Hepatocyte (in vitro differentiated cells): ENCODE measurements at places on chromosomes 11 and 22.
A peak's percentile ranks its signal among the peaks of the same experiment; 100 is the strongest.

DNA sequence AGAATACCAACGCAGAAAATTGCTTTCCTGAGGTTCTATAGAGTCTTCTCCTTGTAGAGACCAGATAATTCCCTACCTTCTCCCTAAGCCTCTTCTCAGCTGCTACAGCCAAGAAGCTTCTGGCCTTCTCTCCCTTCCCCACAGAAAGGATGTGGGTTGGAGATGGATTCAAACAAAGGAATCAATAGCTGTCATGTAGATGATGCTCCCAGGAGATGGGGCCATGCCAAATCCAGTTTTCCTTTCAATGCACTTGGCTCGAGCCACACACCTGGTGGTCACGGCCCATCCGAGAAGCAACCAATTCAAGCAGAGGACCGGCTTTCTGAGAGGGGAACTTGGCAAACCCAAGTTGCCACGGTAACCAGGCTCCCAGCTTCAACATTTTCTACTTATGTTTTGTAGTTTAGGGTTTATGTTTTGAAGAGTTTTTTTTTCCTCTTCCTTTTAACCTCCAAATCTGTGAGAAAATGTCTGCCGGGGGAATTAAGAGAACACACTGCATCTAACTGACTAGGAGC, 31.3 kb upstream of the OPCML start:
- H3K4me1 ChIP-seq = no peaks in the 10 kb centered on the region
- H3K4me3 ChIP-seq = no peak overlapping the region
- peaks cover 7% of the 10 kb centered on the region for H3K27me3 ChIP-seq
- H3K36me3 ChIP-seq = no peaks in the 10 kb centered on the region
- no peak overlapping the region for H3K27ac ChIP-seq
- no peak for DNase-seq

- H3K27ac ChIP-seq = peak within 1 kb of the TSS; percentile 60
- DNase-seq = peak; percentile 60
- no peak within 1 kb of the TSS for H3K4me3 ChIP-seq
- H3K27me3 ChIP-seq = no peaks in the 10 kb centered on the region
- no peaks in the 10 kb centered on the region for H3K36me3 ChIP-seq
- H3K4me1 ChIP-seq = peaks cover 6% of the 10 kb centered on the region
These were observed at the start of gene LRRN4CL for GRCh38 chr11:62689421-62690183. Gene LRRN4CL, minus strand, starts transcription at chr11:62689530. Its CDS starts 1,022 bp downstream, at chr11:62688508.

GRCh38 chr22:22906907-22907550, 19.4 kb downstream of the IGLL5 start:
- no peaks in the 10 kb centered on the region for H3K4me1 ChIP-seq
- H3K27ac ChIP-seq = no peak overlapping the region
- DNase-seq = no peak
- no peaks in the 10 kb centered on the region for H3K27me3 ChIP-seq
- H3K4me3 ChIP-seq = no peak overlapping the region

GRCh38 chr22:22246706-22247105, 2.1 kb downstream of the VPREB1 start:
- no peaks in the 10 kb centered on the region for H3K36me3 ChIP-seq
- no peak overlapping the region for H3K27ac ChIP-seq
